Stimulated activated CD8-positive, alpha-beta memory T cell treated with anti-CD3 and anti-CD28 coated beads, Interleukin-12 subunit alpha, Interleukin-12 subunit beta, amount 100 ng/mL, for 1 hour (primary cell): ENCODE measurements at places on chromosomes 6 and 20.

GRCh38 chr6:29907637-29908340 lies 34.5 kb upstream of the HLA-A start:
- no peak for DNase-seq

DNA sequence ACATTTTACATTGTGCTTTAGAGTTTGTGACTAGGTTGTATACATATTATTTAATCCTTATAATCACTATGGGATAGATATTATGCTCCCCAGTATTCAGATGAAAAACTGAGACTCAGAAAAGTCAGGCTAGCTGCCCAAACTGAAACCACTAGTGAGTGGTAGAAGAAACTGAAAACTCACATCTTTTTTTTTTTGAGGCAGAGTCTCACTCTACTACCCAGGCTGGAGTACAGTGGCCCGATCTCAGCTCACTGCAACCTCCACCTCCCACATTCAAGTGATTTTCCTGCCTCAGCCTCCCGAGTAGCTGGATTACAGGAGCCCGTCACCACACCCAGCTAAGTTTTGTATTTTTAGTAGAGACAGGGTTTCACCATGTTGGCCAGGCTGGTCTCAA lies 22.2 kb downstream of the RNF24 start:
- no peak for DNase-seq

GRCh38 chr6:36052097-36052496 lies 24.5 kb downstream of the MAPK14 start:
- no peak for DNase-seq

DNA sequence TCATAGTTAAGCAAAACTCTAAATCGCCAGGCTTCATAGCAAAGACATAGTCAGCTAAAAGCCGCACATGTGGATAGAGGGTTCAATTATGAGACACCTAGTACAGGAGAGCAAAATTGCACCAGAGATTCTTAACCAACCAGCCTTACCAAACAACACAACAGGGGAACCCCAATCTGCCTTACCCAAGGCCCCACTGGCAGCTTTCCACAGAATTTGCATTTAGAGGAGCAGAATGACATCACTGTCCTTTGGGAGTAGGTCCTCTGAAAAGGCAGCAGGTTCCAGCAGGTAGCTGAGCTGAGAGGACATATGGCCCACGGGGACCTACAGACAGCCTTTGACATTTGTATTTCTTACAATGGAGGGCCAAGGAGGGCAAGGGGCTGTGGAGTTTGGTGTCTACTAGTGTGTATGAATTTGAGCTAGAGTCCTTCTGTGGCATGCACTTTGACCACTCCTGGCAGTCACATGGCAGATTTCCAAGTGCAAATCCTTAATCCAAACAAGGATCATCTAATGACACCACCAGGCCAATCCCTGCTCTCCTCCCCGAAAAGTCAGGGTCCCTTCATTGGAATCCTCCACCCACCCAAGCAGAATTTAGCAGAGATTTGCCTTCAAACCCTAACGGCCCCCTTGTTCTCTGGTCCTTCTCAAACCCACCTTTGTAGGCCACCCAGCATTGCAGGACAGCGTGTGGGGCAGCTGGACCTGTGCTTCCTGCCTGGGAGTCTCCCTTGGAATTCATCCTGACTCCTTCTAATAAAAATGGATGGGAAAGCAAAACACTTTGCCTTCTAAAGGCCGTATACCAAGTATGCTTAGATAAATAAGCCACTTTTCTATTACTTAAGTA lies 171.2 kb upstream of the SUPT3H start:
- no peak for DNase-seq

DNA sequence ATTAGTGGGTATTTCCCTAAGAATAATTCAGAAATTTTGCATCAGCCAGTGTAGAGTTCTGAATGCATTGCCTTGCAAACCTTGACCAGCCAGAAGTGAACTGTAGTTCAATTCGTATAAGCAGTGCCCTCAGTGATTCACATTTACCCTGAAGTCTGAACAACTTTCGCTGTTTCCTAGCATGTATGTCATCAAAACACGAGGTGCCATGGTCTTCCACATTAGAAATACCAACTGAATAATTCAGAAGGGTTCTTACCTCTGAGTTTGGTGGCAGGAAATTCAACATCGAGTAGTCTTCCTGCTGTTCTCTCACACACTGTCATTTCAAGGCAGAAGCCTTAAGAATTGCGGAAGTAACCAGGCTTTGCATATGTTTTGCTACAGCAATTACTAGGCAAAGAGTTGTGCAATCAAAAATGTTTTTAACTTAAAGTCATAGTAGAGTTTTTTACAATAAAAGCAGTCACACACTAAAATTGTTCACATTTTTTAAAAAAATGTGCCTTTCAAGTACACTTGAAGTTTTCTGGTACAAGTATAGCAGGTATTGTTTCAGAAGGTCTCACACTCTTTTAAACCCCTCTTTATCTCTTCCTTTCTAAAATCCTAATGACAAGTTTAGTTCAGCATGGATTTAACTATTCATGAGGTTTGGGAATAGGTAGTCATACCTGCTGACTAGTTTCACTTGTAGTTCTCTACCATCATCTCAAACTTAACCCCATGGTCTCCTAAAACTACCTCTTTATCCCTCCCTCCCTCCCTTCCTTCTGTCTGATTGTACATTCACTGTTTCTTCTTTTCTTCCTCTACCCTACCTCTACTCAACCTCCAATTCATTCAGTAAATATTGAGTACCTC lies 118.3 kb downstream of the STXBP5 start:
- no peak for DNase-seq

DNA sequence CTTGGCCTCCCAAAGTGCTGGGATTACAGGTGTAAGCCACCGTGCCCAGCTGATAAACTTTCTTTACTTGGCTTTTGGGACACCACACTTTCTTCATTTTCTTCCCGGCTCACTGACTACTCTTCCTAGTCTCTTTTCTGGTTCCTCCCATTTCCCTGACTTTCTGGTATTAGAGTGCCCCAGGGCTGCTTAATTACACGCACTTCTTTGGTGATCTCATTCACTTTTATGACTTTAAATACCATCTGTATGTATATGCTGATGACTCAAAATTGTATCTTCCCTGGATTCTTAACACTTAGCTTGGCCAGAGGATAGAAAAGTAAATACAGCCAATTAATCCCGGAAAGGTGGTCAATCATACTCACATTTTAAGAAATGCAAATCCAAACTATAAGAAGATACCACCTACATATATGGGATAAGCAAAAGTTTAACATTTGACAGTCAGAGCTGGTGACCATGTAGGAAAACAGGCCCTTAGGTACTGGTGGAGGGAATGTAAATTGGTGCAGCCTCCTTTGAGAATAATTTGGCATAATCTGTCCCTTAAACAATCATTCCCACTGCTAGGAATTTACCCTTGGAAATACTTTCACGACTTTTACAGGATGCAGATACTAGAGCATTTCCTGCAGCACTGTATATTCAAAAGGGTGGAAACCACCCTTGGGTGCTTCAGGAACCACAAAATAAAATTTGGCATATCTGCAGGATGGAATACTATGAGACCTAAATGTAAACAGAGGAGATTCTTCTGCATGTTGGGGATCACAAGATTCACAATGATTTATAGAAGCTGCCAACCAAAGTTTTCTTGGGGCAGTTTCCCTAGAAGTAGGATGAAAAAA lies 9.4 kb upstream of the NANP start:
- no peak for DNase-seq

- DNase-seq = no peak
These were observed 149.9 kb upstream of the PTPN1 start for GRCh38 chr20:50360218-50360672.

DNA sequence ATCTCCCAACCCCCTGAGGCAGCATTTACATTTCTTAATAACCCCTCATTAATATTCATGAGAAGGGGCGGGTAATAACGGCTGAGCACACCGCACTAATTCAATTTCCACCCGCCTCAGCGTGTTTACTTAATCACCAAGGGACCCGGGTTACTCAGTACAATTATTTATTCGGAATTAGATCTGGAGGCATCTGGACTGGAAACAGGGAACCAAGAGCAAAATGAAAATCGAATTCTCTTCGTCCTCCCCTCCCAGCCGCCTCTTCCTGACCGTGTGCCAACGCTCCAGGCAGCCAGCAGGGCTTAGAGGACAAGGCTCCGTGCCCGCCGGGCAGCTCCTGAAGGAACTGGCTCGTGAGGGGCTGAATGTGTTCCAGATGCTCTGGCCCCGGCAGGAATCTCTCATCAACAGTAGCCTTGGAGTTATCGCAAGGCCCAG lies 23.5 kb upstream of the CTNNBL1 start:
- DNase-seq = no peak

GRCh38 chr20:50267866-50268219 lies 77.2 kb downstream of the CEBPB start:
- no peak for DNase-seq

DNA sequence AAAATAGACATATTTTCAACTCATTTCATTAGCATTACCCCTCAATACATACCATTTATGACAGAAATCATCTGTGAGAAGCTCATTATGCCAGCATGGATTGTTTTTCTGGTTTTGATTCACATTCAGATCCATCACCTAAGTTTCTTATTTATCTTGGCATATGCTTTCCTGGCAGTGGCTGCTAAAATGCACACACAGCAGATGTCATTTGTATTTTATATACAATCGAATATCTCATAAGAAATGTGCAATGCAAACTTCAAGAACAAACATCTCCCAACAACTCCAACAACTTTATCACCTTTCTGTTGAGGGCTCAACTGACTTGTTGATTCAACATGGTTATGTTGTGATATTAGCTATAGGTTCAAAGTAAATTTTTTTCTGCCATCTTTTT lies 208.3 kb downstream of the PHACTR1 start:
- no peak for DNase-seq

- DNase-seq = no peak
These were observed 24.7 kb upstream of the ZFAND3 start for GRCh38 chr6:37794825-37795224.

DNA sequence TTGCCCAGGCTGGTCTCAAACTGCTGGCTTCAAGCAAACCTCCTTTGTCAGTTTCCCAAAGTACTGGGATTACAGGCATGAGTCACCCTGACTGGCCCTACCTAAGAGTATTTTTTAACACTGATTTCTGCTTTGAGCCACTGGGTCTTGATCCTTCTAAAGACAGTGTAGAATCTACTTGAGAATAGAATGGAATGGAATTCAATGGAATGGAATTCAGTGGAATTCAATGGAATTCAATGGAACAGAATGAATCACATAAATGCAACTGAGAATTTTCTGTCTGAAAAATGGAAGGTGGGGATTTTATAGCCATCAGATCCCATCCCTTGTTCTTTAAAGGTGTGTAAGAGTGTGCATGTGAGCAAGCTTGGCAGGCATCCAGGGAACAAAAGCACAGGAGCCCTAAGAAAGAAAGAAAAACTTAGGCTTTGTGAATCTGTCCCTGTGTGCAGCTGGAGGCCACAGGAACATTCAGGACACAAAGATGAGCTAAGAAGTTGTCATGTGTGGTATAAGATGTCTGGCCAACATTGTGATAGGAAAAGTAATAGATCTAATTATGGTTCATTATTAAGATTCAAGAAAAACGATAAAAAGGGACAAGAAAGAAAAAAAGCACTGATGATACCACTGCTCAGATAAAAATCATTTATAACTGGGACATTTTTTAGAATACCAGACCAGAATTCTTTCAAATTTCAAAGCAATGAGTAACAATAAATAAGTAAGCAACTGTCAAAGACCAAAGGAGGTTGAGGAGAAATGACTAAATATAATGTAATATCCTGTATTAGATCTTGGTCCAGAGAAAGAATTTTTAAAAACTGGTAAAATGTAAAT lies 681.0 kb upstream of the GJE1 start:
- DNase-seq = no peak

DNA sequence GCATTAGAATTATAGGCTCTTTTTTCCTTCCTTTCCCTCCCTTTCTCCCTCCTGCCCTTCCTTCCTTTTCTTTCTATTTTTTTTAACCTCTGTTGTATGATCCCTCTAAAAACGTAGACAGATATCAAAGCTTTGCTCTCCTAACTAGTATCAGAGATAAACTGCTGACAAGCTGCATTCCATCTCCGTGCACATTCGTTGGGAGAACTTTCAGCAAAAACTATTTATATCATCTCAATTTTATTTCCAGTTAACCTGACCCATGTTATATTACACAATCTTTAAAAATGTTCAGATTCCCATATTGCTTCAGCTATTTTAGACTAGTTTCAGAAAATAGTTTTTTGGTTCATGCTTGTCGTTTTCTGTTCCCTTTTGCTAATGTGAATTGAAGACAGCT lies 47.3 kb downstream of the RNF217 start:
- no peak for DNase-seq

DNA sequence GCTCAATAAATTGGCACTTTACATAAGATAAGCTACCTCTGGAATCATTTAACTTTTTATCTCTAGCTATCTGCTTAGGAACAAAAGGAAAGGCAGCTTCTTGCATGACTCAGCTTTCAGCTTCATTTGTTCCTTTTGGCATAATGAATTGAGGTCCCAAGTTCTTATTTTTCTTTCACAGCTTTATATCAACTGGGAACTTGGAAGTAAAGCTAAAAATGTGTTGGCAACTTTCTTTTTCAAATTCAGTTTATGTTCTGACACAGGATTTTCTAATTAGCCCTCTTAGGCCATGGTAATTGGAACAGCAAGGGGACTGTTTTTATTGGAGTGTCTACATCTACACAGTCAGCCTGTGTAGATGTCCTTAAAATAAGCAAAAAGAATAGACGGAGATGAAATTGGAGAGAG lies 55.2 kb upstream of the MRAP2 start:
- DNase-seq = no peak

DNA sequence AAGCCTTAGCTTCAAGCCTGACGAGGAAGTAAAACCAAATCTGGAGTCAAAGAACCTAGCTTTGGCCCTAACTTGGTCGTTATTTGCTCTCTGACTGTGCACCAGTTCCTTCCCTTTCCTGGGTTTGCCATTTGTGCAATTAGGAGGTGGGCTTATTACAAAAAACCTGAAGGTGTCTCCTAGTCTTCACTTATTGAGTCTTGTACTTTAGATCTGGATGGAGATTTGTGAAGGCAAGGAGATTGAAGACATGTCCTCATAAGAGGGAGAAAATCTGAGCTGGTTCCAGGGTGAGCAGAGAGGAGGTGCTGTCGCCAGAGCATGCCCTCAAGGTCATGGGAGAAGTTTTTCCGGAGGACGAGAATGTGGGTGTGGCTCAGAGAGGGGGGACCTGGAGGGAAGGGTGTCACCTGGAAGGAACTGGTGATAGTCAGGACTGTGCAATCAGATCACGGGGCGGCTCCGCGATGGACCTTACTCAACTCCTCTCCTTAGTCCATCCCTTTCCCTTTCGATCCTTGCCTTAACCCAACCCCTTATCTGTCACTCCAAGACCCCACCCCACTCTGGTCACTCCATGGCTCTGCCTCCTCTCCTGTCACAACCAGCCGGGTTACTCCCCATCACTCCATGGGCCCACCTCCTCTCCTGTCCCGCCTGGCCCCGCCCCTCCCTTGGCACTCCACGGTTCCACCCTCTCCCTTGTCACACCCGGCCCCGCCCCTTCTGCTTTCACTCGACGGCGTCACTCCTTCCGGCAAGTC lies 588 bp upstream of the ACSS2 start:
- no peak for DNase-seq

DNA sequence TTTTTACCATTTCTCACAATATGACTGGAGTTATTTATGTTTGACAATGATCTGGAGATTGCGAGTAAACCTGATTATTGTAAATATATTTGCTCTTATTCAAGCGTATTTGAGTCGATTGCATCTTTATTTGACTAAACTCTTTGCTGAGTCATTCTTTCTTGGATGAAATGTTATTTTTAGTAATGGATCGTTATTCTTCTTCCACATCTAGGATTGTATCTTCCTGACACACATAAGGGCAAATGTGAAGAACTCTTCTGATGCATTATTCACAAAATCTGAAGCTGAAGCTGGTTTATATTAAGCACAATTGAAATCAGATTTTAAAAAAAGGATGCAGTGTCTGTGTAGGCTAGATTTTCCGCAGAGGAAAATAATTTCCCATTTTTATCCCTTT lies 68.2 kb downstream of the SEL1L2 start:
- DNase-seq = no peak

- DNase-seq = no peak
These were observed 234.9 kb downstream of the KCNQ5 start for GRCh38 chr6:72856801-72857200.
